ENCODE measurements at places on chromosomes 6 and 20.

GRCh38 chr6:40634429-40634828, 47.3 kb upstream of the LRFN2 start:
- peak; percentile 38 for DNase-seq

- no peak for DNase-seq
These were observed 32.3 kb downstream of the MOXD1 start for GRCh38 chr6:132368916-132369481.

- no peak for DNase-seq
These were observed 217.9 kb downstream of the CLVS2 start for GRCh38 chr6:123213921-123214320.

GRCh38 chr20:61047515-61047914, 204.5 kb upstream of the CDH4 start:
- DNase-seq: no peak

GRCh38 chr20:8215361-8215781, 83.3 kb downstream of the PLCB1 start:
- DNase-seq: no peak

DNA sequence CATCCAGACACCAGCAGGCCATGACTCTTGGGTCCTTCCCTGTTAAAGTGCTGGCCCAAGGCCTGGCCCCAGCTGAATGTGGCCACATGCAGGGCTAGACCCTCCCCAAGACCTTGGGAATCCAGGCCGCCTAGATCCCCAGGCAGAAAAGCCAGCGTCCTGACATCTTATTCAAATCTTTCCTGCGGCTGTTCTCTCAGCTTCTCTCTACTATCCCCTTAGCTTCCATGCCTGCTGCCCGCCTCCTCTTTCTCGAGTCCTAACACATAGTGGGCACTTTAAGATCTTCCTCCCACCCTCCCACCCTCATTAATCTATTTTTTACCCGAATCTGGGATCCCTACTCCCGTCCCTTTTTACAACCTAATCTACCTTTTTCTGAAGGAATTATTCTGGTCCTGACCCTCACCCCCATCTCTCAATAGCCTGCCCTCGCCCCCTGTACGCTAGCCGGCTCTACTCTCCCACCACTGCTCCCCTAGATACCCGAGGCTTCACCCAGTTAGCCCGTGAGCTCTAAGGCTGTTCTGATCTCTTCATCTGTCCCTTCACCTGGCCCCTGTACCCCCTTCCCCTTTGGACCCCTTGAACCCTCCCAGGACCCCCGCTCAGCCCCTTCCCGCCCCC, at the start of gene CCHCR1:
Gene CCHCR1 (minus strand): TSS at position 290 of the 627 bp plus-strand sequence. CDS start 202 bp downstream, at position 88.
- no peak for DNase-seq

GRCh38 chr20:53171065-53171464, 198.9 kb downstream of the TSHZ2 start:
- no peak for DNase-seq

DNA sequence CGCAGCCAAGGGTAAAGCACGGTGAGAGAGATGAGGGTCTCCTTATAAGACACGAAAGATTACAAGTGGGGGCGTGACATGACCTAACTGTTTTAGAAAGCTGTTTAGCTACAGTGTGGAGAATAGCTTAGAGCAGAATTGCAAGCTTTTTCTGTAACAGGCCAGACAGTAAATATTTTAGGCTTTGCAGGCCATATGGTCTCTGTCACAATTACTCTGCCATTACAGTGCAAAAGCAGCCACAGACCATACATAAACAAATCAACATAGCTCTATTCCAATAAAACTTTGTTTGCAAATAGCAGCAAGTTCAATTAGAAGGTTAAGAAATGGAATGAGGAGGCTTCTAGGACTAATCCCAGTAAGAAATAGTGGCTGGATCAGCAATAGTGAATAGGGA, 16.8 kb downstream of the PGM3 start:
- DNase-seq: no peak

DNA sequence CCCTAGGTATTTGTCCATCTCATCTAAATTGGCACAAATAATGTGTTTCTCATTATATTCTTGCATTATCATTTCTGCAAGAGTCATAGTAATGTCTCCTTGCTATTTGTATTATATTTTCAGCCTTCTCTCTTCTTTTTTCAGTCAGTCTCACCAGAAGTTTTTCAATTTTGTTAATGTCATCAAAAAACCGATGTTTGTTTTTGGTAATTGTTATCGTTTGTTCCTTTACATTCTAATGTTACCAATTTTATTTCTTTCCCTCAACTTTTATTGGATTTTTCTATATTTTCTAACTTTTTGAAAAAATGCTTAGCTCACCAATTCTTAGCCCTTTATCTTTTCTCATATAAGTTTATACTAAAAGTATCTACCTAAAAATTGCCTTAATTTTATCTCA, 82.2 kb upstream of the NRSN1 start:
- no peak for DNase-seq

DNA sequence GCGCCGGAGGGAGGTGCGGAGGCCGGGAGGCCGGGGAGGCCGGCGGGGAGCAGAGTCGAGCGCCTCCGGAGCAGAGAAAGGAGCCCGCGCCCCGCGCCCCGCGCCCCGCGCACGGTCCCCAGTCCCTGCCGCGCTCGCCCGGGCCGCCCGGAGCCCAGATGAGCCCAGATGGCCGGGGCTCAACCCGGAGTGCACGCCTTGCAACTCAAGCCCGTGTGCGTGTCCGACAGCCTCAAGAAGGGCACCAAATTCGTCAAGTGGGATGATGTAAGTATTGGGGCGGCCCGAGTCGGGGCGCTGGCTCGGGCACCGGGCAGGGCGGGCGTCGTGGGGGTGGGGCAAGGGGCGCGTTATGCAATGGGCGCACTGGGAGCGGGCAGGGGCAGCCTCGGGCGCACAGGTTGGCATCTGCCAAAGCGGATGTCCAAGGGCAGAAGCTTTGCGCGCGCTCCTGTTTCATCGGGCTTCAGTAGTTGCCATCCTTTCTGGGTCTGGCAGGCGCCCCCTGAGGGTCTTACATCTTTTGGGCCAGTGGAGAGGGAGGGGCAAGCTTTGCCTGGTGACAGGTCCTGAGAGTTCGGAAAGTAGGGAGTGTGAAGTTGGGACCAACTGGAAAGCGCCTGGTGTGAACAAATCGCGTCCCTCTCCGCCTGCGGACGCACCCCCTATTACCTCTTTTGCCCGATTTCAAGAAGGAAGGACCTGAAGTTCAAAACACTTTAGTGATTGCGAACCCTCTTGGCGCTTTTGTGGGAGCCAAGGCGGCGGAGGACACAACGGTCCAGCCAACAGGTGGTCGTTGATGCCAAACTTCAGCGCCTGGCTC, 631 bp downstream of the PLCB1 start:
- DNase-seq: peak; percentile 7

DNA sequence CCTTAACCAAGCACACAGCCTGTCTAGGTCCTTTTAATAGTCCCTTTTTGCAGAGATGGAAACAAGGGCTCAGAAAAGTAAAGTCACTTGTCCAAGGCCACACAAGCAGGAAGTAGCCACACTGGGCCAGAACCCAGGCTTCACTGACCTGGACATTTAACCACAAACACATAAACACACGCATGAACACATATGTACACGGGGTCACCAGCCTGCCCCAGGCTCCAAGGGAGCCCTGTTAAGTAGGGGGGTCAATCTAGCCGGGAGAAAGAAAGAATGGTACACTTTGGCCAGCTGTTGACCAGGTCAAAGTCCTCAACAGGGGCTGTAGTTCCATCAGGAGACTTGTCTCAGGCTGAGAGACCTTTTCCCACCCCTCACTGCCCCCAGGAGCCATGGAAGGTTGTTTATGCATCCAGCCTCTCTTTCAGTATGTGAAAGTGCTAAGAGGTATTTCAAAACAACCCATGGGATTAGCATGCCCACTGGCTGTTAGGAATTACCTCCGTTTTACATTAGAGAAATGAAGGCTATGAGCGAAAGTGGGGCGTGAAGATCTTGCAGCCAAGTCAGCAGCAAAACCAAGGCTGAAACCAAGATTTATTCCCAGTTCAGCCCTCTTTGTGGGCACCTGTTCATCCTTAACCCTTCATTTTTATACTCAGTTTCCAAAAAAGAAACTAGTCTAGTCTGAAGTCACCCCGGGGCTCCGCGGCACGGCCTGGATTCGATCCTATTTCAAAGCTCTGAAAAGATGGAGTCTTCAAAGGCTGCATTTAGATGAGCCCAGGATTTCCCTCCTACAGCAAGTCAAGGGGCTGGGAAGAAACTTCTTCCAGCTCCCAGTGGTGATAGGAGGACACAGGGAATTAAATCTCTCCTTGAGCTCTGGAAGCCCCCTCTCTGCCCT, 9.8 kb downstream of the SDC4 start:
- DNase-seq: no peak

DNA sequence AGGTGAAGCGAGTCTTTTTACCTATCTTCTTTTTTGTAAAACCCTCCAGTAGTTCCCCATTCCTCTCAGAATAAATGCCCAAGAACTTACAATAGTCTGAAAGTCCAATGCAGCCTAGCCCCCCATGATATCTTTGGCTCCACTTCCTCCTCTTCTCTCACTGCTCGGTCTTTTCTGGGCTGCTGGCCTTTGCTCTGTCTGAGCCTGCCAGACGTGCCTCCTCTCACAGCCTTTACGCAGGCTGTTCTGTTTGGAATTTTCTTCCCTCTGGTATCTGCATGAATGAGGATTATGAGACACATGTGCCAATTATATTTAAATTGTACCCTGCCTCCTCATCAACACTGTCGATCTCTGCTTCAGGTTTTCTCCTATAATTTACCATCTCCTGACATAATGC, 174.1 kb downstream of the EYA4 start:
- no peak for DNase-seq

DNA sequence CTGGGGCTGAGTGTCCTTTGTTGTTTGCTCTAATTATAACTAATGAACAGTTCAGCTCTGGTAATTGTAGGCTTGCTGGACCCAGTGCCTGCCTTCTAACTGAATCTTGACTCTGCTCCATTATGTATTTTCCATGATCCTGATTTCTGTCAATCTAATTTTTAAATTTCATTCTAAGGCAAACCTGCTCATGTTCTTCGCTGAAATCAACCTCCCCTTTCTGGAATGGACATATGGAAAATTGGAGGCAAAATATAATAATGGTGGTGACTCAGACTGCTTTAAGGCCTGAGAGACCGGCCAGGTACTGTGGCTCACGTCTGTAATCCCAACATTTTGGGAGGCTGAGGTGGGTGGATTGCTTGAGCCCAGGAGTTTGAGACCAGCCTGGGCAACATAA, 182.7 kb upstream of the AKAP12 start:
- no peak for DNase-seq

DNA sequence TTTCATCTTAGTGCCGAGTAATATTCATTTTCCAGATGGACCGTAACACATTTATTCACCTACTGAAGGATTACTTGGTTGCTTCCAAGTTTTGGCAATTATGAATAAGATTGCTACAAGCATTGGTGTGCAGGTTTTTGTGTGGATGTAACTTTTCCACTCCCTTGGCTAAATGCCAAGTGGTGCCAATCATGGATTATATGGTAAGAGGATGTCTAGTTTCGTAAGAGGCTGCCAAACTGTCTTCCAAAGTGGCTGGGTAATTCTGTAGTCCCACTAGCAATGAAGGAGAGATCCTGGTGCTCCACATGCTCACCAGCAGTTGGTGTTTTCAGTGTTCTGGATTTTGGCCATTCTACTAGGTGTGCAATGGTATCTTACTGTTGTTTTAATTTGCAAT, 117.1 kb downstream of the IRF4 start:
- DNase-seq: no peak
